ENCODE measurements at places on chromosomes 4 and X.

- DNase-seq, result no peak
Measured at GRCh38 chr4:71026086-71026485, 32.6 kb downstream of the DCK start.

DNA sequence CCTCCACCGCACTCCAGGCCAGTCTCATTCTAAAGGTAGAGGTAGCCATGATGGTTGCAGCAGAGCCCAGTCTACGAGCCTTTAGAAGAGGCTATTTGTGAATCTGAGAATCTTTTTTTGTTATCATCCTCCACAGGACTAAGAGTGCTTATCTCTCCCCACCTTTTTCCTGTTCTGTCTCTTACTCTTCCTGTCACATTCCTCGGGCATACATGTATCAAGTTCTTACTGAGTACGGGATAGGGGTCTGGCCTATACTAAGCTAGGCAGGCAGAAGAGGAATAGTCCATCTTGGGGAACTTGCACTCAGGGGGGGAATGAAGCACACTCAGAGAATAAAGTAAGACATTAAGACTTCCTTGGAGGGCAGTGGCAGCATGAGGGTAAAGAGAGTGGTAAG lies 25.7 kb downstream of the LAS1L start:
- no peak for DNase-seq

DNA sequence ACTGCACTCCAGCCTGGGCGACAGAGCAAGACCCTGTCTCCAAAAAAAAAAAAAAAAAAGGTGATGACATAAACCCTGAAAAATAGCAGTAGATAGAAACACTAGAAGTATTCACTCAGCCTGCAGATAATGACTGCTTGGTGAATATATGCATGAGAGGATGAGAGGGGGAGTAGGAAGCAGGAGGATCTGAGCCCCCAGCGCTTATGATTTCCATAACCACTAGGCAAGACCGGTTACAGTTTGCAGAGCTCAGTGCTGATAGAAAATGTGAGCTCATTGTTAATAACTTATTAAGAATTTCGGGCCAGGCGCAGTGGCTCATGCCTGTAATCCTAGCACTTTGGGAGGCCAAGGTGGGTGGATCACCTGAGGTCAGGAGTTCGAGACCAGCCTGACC lies 40.8 kb upstream of the SLC34A2 start:
- DNase-seq, result no peak

DNA sequence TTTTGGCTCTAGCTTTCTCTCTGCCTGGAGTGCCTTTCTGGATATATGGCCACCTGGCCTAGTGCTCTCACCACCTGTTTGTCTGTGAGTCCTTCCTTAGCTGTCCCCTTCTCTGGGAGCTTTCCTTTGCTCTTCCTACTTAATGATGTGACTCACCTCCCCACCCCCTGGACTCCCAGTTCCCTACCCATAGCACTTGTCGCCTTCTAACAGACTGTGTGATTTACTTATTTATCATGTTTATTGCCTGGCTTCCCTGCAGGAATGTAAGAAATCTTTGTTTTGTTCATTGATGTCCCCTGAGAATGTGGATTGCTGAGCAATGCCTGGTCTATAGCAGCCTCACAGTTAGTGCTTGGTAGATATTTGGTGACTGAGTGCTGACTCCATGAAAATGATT lies 18.9 kb downstream of the ADD1 start:
- DNase-seq, result no peak

DNA sequence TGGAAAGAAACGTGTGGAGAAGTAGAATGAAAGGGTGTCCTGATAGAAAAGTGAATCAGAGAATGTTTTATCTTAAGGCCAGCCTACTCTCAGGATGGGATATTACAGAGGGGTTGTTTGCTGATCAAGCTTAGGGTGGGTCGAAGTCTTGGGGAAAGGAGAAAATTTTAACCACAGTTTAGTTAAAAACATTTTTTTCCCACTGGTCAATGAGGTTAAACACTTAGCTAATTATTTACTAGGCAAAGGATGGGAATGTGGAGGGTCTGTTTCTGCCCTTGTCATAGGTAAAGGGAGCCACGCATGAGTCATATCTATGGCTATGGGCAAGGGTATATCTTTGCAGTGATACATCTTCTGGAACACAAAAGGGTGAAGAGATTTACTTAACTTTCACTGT lies 16.1 kb upstream of the SULT1E1 start:
- no peak for DNase-seq

DNA sequence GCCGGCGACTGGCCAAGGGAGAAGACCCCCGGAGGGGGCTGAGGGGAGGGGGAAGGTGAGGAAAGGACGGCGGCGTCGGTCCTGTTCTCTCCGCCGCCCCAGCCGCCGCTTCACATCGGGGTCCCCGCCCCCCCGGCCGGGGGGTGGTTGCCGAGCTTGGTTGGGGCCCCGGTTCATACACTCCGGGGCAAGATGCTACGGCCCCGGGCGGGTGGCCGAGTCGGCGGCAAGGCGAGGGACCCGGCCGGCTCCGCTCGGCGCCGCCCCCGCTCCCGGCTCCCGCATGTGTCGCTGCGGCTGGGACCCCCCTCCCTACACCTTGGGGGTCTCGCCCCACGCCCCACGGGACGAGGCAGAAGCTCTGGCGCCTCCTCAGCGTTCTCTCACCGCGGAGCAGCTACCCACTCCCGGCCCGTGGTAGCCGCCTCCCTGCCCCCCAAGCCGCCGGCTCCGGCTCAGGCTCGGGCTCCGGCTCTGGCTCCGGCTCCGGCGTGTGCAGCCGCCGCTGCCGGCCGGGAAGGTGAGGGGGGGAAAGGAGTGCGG lies 461 bp downstream of the FBXW7 start:
- DNase-seq, result no peak

GRCh38 chr4:7722766-7723387 lies 216.8 kb downstream of the AFAP1 start:
- no peak for DNase-seq

DNA sequence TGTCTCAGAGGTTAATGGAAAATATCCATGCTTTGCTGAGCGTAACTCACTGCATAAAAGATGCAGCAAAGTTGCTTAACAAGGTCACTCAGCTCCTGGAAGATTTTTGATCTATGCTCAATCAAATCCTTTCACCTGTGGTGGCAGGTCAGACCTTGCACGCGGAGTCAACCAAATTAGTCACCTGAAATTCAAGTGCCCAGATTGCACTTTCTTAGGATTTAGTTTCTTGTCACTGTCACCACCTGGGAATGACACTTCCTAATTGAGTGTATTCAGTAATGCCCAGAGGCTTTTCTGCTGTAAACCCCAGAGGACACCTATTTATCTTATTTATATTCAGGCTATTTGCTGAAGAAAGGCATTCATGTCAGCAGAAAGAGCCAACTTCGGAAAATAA lies 215.8 kb upstream of the SMIM31 start:
- DNase-seq, result no peak

DNA sequence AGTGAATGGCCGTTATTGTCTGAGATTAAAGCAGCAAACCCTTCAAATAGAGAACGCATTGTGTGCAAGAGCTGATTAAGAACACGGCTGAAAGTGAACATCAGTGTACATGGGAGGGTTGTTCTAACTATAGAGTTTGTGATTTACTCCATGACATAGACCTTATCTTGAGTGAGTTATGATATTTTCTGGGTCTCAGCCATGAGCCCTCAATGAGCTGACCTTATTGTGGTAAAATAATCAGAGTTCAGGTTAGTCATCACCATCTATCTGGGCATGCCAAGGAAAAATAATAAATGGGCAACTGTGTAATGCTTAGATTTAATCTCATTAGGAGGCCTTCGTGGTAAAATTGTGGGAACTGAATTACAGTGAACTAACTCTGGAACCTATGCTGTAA lies 33.2 kb upstream of the CLDN24 start:
- DNase-seq, result no peak

DNA sequence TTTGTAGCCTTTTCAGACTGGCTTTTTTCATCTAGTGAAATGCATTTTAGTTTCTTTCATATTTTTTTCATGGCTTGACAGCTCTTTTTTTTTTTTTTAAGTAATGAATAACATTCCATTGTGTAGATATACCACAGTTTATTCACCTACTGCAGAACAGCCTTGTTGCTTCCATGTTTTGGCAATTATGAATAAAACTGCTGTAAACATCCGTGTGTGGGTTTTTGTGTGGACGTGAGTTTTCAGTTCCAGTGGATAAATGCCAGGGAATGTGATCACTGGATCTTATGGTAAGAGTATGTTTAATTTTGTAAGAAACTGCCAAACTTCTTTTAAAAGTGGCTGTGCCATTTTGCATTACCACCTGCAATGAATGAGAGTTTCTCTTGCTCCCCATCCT lies 160.8 kb downstream of the SOWAHB start:
- DNase-seq, result no peak

GRCh38 chr4:33649015-33649414 lies 2595.3 kb downstream of the ARAP2 start:
- DNase-seq, result no peak

- no peak for DNase-seq
Measured at GRCh38 chrX:1440506-1440905, 12.2 kb downstream of the ASMTL start.

DNA sequence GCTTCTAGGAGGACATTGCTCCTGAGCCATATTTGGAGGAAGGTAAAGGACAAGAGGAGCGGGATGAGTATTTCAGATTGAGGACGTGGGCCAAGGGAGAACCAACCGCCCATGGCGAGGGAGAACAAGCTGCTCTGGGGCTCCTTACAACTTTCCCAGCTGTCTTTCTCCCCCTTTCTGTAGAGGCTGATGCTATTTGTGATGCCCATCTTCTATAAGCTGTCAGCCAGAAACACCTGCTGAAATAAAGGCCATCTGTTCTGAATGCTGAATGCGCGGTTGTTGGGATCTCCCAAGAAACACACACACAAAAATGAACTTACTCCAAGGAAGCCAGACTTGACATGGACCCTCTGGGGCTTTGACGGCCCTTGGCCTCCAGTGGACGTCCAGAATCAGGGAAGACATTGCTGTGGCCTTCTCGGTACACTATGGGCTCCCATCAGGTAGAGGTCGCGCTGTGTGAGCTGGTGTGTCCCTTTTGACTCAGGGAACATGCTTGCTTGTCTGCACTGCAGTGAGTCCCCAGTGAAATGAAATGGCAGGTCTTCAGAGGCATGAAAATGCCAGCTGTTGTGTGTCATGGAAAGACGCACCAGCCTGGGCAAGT lies 30.9 kb downstream of the RWDD4 start:
- DNase-seq, result no peak

DNA sequence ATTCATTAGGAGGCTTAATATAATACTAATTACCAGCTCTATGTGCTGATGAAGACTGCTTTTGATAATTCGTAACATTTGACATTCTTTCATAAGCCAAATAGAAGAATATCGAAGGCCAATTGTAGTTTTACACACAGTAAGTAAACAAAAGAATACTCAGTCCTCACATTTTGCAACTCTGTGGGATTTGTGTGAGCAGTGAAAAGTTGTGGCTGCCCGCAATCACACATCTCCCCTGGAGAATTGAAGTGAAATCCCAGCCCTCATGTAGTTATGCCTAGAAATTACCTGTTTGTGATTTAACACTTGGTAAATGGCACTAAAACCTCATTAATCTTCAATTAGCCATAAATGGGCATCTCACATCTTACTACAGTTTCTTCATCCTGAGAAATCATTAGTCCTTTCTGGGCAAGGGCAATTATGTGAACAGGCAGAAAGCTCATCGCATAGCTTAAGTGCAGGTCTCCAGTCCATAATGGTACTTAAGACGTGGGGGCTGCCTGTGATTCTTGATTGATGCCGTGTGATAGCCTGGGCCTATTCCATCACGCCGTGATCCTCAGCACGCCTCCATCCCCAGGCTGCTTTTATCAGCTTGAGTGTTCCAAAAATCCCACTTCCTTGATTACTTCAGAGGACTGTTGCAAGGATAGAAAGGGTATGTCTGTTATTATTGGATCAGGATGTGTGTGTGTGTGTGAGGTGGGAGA lies 97.9 kb upstream of the METTL14 start:
- no peak for DNase-seq

- DNase-seq, result no peak
Measured at GRCh38 chrX:150941580-150941979, 41.6 kb upstream of the HMGB3 start.

DNA sequence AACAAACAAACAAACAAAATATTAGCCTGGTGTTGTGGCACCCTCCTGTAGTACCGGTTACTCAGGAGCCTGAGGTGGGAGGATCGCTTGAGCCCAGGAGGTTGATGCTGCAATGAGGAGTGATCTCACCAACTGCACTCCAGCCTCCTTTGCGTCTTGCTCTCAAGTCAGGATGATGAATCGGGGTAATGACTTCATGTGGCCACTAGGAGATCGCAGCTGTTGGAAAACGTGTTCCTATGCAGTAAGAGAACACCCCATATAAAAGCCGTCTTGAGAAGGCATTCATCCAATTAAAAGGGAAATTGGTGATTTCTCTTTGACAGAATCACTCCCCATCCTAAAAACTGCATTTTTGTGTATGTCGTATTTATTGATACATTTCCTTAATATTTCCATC lies 6.9 kb downstream of the CCNB3 start:
- DNase-seq, result no peak

- DNase-seq, result no peak
Measured at GRCh38 chr4:12499693-12500092, 984.4 kb downstream of the RAB28 start.

GRCh38 chrX:29397506-29397905 lies 810.3 kb downstream of the IL1RAPL1 start:
- DNase-seq, result no peak

- DNase-seq, result no peak
Measured at GRCh38 chr4:40471923-40472322, 136.8 kb downstream of the CHRNA9 start.

- DNase-seq, result no peak
Measured at GRCh38 chr4:119629142-119629471, 503 bp upstream of the PDE5A start.

GRCh38 chr4:89371614-89372013 lies 64.0 kb upstream of the GPRIN3 start:
- DNase-seq, result no peak

DNA sequence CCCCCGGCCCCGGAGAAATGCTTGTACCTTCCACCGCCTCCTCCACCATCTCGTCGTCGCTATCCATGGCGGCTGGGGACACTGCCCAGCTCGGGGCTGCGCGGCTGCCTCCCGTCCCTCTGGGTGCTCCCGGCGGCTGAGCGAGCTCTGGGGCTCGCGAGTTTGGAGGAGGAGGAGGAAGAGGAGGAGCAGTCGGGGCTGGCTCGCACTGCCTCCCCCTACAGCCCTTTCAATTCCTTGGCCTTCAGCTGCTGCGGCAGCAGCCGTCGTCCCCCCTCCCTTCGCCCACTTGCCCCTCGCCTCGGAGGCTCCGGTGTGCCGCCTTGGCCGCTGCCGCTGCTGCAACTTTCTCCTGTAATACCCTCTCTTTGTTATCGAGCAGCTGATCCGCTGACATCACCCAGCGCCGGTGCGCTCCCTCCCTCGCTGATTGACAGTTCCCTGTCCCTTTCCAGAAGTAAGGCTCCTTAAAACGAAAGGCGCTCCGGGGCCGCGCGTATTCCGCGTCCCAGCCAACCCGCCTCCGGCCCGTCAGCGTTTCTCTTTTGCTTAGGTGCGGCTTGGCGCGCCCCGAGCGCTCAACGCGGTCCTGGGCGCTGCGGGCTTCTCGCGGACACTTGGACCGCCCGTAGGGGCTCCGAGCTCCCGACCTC lies at the start of gene SETD7:
Gene SETD7 (minus strand): TSS at position 149 of the 653 bp plus-strand sequence. CDS start 82 bp downstream, at position 67.
- no peak for DNase-seq

DNA sequence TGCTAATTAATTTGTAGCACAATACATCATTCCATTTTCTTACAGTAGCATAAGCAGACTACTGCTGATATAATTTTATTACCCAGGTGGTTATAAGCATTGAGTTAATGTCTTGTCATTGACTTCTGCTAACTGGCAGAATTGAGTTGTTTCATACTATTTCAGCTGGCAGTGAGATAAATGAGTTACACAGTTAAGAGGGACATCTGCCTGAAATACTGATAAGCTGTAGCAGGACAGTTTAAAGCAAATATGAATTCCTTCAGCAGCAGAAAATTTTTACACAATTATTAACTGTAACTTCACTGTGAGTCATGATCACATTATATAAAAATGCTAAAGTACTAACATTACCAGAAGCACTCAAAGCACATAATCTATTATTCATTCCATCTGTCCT lies 326.8 kb downstream of the INPP4B start:
- no peak for DNase-seq
